ENCODE measurements at places on chromosomes 12 and 14. TPM values are rescaled to one million over a fixed set of nuclear protein-coding genes. Genes with fewer than 3 reads are reported as not detected.

DNA sequence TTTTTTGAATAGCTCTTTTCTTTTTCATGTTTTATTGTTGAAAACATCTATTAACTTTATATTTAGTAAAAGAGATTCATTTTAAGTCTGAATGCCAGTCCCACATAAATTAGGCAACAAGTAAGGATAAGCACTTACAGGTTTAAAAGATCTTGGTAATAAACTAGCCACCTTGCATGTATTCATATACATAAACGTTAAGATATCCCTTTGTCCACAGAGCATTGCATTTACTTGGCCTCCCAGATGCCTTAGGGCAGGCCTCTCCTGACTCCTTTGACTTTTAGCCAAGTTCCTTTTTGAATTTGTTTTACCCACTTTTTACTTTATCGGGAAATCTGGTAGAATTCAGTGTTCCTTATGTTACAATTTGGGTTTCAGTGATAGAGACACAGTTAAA, 331.7 kb downstream of the ETNK1 start:
- no peak for DNase-seq

The RTRAF gene
- 199 TPM for total RNA-seq

- no peak for DNase-seq
Observed at GRCh38 chr14:86852530-86852929, 1140.5 kb downstream of the GALC start.

DNA sequence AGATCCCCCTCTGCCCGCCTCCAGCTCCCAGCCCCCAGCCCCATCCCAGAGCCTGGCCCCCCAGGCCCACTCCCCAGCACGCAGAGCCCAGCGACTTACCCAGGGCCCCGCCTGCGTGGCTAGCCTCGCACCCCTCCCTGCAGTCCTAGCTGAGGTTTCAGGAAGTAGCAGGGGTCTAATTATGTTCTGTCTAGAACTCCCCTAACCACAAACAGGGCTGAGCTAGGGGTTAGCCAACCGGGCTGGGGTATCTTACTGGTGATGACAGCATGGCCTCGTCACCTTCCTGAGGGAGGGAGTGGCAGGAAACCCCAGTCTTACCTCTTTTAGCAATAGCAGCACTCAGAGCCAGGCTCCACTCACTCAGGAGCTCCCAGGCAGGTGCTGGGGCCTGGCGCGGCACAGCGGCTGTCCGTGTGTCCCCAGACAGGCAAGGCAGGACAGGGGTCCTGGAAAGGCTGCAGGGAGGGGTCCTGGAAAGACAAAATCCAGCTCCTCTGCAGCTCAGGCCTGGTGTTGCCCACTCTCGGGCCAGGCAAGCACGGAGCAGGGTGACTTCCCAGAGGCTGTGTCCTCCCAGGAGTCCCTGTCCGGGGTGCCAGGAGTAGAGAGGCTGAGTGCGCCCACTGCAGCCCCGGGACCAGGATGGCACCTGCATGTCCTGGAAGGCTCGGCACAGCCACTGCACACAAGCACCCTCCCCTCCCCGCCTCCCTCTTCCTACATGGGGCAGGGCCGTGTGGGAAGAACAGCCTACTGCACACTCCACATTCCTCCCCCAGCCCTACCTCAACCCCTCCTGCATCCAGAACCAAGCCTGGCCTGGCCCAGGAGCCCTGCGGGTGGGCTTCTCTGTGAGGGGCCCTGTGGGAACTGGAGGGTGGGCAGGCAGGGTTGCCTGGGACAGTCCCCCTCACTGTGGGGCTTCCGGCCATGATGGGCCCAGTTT, at the start of gene GPR132:
GPR132 (minus strand) TSS at position 151 of the 949 bp plus-strand sequence. CDS start 10,010 bp downstream, outside the sequence.
- DNase-seq: peak; percentile 92

The IFI27L2 gene
- 99.1 TPM for total RNA-seq

The PPFIBP1 gene
- 96.9 TPM for total RNA-seq

- DNase-seq: no peak
Observed at GRCh38 chr12:55908726-55909512, 18.8 kb downstream of the PYM1 start.

GRCh38 chr14:85198001-85198400, 331.9 kb upstream of the FLRT2 start:
- no peak for DNase-seq

The RERG gene
- total RNA-seq: 0.40 TPM

- peak; percentile 29 for DNase-seq
Observed at GRCh38 chr12:64098709-64099354, 123.3 kb downstream of the KICS2 start.

DNA sequence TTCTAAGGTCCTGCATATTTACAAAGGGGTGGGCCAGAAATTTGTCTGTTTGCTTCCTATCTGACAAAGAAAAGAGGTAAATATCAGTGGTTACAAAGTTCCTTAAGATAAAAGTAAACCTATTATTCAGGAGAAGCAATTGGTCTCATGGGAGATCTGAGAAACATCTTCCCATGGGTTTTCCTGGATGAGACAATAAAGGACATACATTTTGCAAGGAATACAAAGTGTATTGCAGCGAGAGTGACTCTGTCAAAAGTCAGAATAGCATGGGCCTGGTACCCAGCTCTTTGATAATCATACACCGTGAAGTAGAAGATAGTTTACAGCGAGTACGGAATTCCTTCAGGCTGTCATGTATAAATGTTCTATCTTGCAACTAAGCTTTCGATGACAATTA, 14.2 kb downstream of the LRRK2 start:
- DNase-seq: no peak

The TEDC1 gene
- 61.9 TPM for total RNA-seq

DNA sequence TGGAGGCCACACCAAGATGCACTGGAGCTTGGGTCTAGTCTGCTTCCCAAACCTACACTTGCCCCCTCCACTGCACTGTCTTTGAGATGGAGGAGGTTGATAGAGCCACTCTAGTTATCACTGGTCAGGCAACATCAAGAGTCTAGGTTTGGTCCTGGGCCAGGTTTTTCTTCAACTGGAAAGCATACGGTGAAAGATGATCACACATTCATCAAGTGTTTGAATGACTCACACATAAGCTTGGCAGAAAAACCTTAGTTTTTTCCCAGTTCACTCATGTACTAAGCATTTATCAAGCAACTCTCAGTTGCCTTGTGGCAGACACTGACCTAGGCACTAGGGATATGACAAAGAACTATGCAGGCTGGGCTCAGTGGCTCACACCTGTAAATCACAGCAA, 84.5 kb downstream of the PLEKHG3 start:
- peak; percentile 89 for DNase-seq

DNA sequence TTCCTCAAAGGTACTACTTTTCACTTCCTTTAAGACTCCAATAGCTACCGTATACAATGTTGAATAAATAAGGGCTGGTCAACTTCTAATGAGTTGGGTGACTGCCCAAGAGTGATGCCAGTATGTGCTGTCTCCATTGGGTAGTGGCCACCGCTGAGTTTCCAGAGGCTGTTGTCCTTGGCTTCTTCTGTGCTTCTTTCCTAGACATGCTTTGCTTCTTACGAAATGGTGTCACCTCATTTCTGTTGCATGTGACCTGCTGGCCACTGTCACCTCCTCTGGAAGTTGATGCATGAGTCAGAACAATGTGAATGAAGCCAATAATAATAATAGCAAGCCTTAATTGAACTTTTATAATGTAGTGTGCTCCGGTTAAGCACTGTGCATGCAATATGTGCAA, 7.5 kb upstream of the NID2 start:
- DNase-seq: peak; percentile 68

- no peak for DNase-seq
Observed at GRCh38 chr12:40168001-40168400, 56.8 kb upstream of the LRRK2 start.

The KLRC1 gene
- total RNA-seq: not detected

- DNase-seq: no peak
Observed at GRCh38 chr14:54168489-54168888, 211.9 kb upstream of the BMP4 start.

The INSM2 gene
- not detected for total RNA-seq

- peak; percentile 21 for DNase-seq
Observed at GRCh38 chr14:54342806-54343205, 54.0 kb upstream of the CDKN3 start.

The TTC8 gene
- 19.5 TPM for total RNA-seq

GRCh38 chr14:75562089-75562488, 16.3 kb upstream of the FLVCR2 start:
- peak; percentile 43 for DNase-seq

GRCh38 chr12:46609273-46609623, 216.5 kb downstream of the SLC38A4 start:
- DNase-seq: no peak

The IAPP gene
- total RNA-seq: not detected

The DUSP16 gene
- total RNA-seq: 4.6 TPM

The KRT83 gene
- total RNA-seq: not detected

DNA sequence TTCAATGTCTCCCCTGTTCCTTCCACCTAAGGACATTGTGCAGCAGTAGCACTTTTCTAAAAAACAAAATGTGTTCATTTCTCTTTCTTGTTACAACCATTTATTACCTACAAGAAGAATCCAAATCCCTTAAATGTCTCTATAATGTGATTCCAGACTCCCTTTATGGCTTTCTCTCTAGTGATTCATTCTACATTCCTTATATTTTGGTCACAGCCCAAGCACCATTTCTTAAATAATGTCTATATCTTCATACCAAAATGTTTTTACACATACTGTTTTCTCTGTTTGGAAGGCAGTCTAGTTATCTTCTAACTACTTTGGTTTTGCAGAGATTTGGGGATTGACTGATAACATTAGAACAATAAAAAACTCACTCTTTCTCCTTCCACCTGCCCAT, 1037.3 kb upstream of the FLRT2 start:
- DNase-seq: no peak

The GPR137C gene
- total RNA-seq: 5.8 TPM

The FAM90A1 gene
- total RNA-seq: 0.17 TPM

All from Daoy (cell line).